A549 treated with CORT108297 at 1 μM for 4 hours (cell line): ENCODE measurements at places on chromosomes 7 and 10. TPM values are rescaled to one million over a fixed set of nuclear protein-coding genes. Genes with fewer than 3 reads are reported as not detected.

GSDME gene
- total RNA-seq: 30.2 to 40.2 TPM (median 34.1 TPM) in 5 replicates

DKK1 gene
- 386 to 493 TPM (median 406 TPM) in 5 replicates for total RNA-seq

FBXL13 gene
- 0.26 to 0.88 TPM (median 0.61 TPM) in 5 replicates for total RNA-seq

DOCK4 gene
- 3.7 to 6.3 TPM (median 5.6 TPM) in 5 replicates for total RNA-seq

RELN gene
- total RNA-seq: 0.01 to 0.14 TPM (median 0.07 TPM) in 4 of 5 replicates, not detected in the other

PNLIPRP2 gene
- 0.11 TPM in 1 of 5 replicates, not detected in the others for total RNA-seq

CRYGN gene
- total RNA-seq: not detected in 5 replicates
